ENCODE measurements at places on chromosomes 4 and X.

DNA sequence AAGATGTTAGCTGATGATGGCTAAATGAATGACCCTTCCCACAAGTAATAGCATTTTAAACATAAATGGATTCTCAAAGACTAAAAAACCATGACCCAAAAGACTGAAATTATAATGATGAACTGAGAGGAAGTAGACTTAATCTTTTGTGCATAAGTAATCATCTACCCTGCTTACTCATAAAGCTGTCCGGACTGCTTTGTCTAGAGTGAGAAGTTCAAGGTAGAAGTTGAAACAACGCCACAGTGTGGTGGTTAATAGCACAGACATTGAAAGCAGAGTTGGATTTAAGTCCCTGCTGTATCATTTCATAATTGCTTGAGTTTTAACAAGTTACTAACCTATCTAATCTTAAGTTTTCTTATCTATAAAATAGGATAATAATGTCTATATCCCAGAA, 346.6 kb downstream of the CENPC start:
- no peak for DNase-seq

DNA sequence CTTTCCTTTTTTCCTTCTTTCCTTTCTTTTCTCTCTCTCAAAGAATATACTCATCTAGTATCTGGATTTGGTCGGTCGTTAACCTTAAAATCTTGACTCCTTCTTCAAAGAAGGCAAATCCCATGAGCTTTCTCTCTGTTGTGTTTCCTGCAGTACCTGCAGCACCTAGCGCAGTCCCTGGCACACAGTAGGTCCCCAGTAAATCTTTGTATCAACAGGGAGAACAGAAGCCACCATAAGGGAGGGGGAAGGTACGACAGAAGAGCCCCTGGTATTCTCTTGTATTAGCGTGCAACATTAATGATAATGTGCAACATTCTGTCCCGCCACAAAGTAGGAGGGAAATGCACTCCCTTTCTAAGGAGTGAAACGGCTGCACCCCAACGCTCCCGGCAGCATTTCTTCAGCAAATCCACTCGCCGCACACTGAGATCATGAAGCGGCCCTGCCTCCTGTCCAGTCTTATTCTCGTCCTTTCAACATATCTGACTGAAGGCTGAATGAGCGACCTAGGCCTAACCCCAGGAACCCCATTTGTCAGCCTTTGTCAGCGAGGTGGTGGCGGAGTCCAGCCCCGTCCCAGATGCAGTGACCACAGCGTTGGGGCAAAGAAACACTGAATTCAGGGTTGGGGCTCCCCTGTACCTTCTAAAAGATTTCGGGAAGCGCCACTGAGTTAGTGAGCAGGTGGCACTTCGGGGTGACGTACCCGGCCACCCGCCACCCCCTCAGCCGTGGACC, 133.7 kb downstream of the AMELX start:
- DNase-seq = no peak

- DNase-seq = no peak
Measured at GRCh38 chrX:149630681-149631233, 835 bp downstream of the TMEM185A start.

DNA sequence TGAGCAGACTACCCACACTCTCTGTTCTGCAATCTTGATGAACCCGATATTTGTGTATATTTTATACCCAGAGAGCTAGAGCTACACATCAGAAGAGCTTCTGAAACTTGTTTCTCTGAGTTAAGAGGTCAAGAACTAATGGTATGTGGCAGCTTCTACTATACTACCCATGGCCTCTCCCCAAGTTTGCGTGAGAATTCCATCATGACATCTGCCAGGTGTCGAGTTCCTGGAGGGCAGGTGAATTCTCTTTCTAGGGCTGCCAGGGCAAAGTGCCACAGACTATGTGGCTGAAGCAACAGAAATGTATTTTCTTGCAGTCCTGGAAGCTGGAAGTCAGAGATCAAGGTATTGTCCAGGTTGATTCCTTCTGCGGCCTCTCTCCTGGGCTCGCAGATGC, 4.4 kb downstream of the SORCS2 start:
- no peak for DNase-seq

GRCh38 chrX:108029928-108030711, 14.7 kb upstream of the VSIG1 start:
- no peak for DNase-seq

- DNase-seq = no peak
Measured at GRCh38 chrX:81201071-81201470, 642 bp downstream of the HMGN5 start.

DNA sequence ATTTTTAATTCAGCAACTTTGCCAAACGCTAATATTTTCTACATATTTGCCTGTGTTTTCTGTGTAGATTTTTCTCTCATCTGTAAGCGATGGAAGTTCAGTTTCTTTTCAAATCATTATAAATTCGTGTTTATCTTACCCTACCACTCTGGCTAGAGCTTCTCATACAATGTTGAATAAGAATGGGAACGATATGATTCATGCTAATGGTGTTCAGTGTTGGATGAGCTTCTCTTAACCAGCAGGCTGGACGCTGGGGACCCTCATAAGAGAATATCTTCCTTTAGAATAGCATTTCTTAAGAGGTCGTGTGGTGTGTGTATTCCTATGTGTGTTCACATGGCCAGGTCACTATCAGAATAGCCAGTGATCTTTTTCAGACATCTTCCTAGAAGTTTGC, 31.0 kb downstream of the NSDHL start:
- DNase-seq = no peak

DNA sequence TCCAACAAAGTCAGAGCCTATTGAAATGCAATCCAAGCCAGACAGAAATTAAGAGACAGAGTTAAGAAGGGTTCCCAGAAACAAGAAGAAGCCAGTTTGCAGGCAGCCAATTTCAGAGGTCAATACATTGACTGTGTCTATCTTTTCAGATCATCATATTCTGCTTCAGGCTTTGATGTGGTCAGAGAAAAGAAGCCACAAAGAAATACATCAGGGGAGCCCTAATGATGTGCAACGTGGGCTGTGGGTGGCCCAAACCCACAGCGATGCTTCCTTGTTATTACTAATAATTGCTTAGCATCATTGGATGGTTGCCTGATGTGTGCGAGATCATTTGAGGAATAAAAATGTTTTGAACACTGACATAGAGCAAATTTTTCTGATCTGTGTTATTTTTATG, 99.0 kb upstream of the DUSP21 start:
- DNase-seq = no peak

DNA sequence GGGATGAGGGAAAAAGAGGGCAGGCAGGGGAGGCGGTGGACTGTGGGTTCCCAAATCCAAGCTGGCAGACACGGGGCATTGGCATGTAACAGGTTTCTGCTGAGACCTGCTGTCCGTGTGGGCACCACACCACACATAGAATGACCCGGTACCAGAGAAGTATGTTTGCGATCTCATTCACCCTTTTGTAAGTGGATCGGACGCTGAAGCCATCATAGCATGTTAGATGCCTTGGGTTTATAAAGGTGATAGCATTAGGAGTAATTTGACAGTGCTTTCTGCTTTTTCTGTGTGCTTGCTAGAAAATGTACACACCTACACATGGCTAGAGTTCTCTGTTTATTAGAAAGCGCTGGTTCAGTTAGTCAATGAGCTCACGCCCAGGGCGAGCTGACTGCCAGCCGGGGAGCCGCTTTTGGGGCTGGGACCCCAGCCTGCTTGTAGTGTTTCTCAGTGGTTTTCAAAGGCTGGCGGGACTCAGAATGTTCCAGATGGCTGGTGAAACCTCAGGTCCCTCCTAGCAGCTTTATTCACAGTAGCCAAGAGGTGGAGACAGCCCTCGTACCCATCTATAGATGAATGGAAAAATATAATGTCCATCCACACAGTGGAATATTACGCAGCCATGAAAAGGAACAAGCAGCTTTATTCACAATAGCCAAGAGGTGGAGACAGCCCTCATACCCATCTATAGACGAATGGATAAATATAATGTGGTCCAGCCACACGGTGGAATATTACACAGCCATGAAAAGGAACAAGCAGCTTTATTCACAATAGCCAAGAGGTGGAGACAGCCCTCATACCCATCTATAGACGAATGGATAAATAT, 579 bp downstream of the IL3RA start:
- DNase-seq = no peak

GRCh38 chr4:151322570-151322969, 2.8 kb downstream of the SH3D19 start:
- no peak for DNase-seq

DNA sequence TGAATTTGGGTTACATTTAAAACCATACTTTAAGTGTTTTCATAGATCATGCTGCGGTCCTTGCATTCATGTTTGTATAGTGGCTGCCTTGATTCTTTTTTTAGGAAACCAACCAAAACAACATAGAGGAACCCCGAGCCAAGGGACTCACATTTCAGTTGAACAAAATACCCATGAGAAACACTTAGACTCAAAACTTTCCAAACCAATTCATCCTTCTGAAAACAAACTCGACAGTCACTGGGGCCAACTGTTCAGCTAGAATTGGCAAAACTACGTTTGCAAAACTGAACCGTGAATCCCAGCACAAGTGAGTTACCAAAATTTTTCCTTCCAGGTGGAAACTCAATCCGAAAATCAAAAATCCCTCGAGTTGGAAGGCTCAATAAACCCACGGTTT, 1.4 kb downstream of the ADGRA3 start:
- DNase-seq = no peak

DNA sequence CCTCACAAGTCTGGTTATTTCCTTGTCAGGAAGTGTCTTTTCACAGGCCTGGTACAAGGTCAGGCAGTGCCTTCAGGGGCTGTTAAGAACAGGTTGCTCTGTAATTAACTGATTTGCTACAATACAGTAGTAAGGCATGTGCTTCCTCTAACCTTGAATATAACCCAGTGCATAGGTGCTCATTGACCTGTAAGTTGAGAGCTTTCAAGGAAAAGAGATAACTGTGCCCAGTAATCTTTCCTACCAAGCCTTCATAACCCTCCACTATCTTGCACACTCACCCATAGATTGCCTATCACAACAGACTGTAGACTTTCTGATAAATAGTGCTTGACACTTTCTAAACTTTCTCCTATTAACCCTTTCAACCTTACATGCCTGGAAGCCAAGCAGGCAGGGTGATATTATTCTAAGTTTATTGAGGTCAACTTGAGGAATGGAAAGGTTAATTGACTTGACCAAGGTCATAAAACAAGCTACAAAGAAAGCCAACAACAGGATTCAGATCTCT, 148.1 kb downstream of the PPARGC1A start:
- DNase-seq = no peak

DNA sequence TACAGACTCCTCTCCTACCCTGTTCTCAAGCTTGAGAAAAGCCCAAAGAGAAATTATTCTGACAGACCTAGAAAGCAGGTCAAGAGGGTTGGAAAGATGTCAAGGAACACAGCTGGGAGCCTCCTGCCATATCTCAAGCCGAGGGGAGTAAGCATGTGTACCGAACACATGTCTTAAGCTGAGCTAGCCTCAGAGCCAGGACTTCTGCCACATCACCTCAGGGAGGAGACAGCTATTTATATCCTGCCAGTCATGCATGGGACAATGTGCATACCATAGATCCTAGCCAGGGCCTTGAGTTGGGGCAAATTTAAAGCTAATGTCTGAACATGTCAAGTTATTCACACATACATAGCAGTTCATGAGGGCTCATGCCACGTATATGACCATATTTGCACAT, 11.8 kb downstream of the TMEM31 start:
- DNase-seq = no peak

DNA sequence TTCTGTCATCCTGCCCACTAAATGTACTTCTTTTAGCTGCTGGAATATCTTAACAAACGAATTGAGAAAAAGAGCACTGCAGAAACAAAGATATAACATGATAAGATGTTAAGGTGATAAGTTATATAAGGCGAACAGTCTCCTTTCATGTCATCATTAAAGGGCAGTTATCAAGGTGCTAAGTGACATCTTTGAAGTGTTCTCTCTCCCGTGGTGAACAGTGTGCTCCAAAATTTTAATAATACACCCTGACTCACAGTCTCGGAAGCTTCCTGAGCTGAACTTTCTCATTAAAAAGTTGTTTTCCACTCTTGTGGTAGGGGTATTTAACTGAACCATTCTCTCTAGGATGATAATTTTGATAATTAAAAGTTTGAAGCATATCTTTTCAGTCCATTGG, 61.6 kb downstream of the PLS3 start:
- no peak for DNase-seq

- no peak for DNase-seq
Measured at GRCh38 chr4:173515458-173515857, 14.6 kb downstream of the HAND2 start.

DNA sequence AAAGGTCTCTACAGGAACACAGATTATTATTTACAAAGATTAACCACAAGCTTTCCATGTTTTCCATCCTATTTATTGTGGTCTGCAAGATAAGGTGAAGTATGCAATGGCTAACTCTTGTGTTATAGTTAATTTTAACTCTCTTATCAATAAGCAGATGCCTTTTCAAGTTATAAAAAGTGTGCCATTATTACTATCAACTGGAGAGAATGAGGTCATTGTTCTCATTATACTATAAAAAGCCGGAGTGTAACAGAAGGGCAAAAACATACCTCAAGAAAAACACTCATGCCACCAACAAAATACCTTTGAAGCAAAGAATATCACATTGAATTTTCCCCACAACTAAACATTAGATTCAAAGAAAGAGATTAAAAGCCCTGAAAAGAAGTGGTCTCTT, 52.0 kb upstream of the SORBS2 start:
- DNase-seq = no peak

- DNase-seq = no peak
Measured at GRCh38 chr4:122083989-122084388, 68.1 kb upstream of the BLTP1 start.

DNA sequence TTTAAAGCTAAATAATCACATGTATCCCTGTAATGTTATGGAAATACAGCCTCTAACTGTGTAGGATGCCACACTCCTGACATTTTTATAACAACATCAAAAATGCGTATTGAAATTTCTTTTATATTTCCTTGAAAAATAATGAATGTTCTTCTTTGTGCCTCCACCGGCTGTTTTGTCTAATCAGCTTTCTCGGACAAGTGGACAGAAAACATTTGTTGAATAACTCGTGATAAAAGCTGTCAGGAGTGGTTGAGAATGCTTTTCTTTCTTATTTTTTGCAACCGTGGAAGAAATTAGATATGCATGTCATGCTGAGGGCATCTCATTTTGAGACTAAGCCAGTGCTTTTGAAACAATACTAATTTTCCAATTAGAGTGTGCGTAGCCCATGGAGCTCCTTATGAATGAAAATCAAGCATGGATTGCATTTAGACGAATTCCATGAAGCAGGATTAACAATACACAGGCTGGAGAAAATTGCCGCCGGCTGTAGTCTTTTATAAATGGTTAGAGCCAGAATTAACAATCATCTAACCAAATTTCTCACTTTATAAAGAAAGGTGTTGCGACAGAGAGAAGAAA, 614.5 kb upstream of the LCORL start:
- no peak for DNase-seq
